Astrocyte of the spinal cord (primary cell): ENCODE measurements at places on chromosomes 2 and 18.
A peak's percentile ranks its signal among the peaks of the same experiment; 100 is the strongest.

DNA sequence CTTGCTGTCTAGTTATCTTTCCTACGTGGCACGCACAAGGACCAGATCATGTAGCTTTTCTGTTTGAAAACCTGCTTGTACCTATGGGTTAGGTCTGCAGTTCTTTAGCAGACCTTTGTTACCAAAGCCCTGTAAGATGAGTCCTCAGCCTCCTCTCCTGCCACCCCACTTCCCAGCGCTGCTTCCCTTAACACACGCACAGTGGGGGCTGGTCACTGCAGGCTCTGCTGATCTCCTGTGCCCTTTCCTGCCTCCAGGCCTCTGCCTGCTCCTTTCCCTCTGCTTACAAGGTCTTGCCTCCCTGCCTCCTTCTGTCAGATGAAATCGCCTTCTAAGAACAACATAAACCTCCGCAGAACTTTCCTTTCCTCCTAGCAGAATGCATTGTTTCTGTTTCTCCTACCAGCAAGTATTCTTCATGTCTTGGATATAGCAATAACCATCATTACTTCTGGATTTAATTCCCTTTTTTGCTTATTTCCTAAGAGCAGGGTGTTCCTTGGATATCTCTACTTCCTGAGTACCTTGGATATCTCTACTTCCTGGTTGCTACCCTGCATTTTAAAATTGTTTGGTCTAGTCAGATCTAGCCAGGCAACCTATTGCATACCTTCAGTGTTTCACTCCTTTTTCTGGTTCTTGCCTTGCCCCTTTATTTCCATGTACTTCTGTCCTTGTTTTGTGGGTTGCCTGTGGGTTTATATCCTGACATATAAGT lies 159.6 kb upstream of the ALPP start:
- DNase-seq: no peak

- peak; percentile 30 for DNase-seq
These were observed 11.1 kb downstream of the CCL20 start for GRCh38 chr2:227824711-227825110.

GRCh38 chr2:221482666-221483455 lies 89.2 kb downstream of the EPHA4 start:
- no peak for DNase-seq

DNA sequence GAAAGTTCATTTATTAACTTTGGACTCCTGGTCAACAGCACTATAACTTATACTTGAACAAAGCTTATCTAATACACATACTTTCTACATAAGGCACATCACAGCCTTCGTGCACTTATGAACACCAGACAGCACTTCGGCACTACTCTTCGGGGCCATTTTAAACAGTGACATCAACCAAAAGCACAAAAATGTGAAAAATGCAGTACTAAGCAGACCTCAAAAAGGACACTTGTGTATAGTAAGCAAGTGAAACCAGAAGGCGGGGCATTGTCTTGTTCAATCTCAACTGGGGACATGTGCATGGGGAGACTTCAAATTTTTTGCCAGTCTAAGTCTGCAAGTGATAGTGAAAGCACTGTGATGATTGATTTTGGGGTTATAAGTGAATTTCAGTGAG lies 163.0 kb downstream of the NCKAP5 start:
- no peak for DNase-seq

DNA sequence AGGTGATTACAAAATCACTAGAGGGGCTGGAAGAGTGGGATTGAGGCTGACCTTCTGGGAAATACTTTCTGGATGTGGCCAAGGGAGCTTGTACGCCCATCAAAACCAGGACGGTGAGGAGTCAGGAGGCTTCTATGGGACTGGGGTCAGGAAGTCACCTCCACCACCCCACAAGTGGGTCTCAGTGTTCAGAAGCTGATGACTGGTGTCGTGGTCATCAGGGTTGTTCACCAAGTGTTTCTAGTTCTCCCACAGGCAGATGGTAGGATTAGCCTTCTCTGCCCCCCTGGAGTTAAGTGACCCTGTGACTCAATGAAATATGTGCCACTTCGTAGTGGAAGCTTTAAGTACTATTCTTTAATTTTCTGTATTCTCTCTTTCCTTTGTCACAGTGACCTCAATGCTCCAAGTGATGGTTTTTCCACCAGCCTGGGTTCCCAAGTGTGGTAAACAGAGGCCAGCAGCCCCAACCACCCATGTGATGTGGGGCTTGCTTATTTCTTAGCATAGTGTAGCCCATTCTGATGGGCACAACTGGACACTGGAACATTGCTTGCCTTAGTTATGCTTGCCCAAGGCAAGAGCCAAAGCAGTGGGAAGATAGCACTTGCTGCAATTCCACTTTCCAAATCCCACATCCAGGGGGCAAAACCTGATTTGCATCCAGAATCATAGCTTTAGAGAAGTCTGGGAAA lies 258.8 kb downstream of the CYP26B1 start:
- DNase-seq: no peak

- DNase-seq: no peak
These were observed 5.4 kb downstream of the TFCP2L1 start for GRCh38 chr2:121279476-121280220.
